Esophagus muscularis mucosa (tissue), 4 donors: ENCODE measurements at places on chromosomes 3 and 15. TPM values are rescaled to one million over a fixed set of nuclear protein-coding genes. Genes with fewer than 3 reads are reported as not detected.

DNA sequence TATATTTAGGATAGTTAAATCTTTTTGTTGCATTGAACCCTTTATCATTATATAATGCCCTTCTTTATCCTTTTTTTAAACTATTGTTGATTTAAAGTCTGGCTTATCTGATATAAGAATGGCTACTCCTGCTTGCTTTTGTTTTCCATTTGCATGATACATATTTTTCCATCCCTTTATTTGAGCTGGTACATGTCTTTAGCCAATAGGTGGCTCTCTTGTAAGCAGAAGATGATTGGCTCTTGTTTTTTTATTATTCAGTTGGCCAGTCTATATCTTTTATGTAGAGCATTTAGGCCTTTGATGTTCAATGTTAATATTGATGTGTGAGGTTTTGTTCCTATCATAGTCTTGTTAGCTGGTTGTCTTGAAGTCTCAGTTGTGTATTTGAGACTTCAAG lies 99.5 kb upstream of the MCTP2 start:
- H3K4me1 ChIP-seq = no peaks in the 10 kb centered on the region
- DNase-seq = no peak
- H3K27ac ChIP-seq = no peak overlapping the region
- H3K4me3 ChIP-seq = no peak overlapping the region
- H3K36me3 ChIP-seq = no peaks in the 10 kb centered on the region

DNA sequence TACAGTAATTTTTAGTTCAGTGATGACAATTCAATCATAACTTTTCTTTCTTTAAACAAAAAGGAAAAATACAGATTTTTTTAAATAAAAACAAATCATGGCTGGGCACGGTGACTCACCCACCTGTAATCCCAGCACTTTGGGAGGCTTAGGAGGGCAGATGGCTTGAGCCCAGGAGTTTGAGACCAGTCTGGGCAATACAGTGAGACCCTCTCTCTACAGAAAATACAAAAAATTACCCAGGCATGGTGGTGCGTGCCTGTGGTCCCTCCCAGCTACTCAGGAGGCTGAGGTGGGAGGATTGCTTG lies 25.6 kb upstream of the ATG7 start:
- no peaks in the 10 kb centered on the region for H3K36me3 ChIP-seq
- H3K4me1 ChIP-seq = no peaks in the 10 kb centered on the region
- DNase-seq = no peak
- no peak overlapping the region for H3K4me3 ChIP-seq

DNA sequence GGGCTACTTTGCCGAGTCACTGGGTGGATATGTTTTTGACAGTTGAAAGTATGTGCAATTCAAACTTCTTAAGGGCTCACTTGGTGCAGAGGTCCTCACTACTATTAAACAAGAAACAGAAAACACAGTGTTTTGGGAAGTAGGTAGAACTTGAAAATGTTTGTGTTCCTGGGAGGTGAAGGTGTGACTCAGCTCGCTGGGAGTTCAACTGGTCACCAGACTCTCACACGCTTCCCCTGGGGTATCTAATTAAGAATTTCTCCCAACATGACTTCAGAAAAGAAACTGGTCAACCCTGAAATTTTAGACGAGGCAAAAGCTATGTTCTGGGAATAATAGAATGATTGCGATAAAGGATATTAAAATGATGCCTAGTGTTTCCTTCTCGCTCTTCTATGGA lies 1039.8 kb upstream of the SEMA6D start:
- DNase-seq = no peak
- H3K36me3 ChIP-seq = no peaks in the 10 kb centered on the region
- H3K4me1 ChIP-seq = no peaks in the 10 kb centered on the region
- H3K27me3 ChIP-seq = no peaks in the 10 kb centered on the region
- H3K27ac ChIP-seq = no peak overlapping the region
- H3K4me3 ChIP-seq = no peak overlapping the region

DNA sequence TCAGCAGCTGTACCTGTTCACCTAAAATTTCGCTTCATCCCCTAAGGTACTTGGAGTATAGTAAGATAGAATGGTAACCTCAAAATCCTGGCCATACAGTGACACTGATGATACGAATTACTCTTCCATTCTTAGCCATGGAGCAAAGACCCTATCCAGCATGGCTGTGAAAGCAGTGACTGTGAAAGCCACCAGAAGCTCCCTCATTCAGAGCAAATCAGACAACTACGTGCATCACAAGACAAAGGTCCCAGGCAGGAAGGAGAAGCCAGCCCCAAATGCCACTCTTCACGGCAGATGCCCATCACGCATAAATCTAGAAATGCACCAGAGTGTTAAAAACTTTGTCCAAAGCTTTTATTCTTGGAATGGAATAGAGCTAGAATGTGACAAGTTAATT lies 99.4 kb downstream of the GABRB3 start:
- no peaks in the 10 kb centered on the region for H3K36me3 ChIP-seq
- no peak overlapping the region for H3K4me3 ChIP-seq
- H3K27ac ChIP-seq = no peak overlapping the region
- H3K27me3 ChIP-seq = no peaks in the 10 kb centered on the region

DNA sequence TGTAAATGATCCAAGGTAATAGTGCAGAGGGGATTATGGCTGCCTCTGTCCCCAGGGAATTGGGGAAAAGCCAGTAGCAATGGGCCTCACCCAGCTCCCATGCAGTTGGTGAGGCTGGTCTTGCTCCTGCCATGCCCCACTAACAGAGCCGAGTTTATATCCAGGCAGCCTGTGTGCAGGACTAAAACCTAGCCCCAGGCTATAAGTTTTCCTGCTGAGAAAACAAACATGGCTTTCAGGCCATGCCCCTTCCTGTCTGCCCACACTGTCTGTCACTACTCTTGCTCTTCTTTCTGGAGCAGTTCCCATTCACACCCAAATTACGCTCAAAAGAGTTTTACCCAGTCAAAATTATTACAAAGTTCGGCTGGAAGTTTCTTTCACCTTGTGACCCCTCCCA lies 73.5 kb upstream of the SPATA16 start:
- H3K36me3 ChIP-seq = no peaks in the 10 kb centered on the region
- no peak overlapping the region for H3K27ac ChIP-seq
- DNase-seq = no peak
- H3K4me3 ChIP-seq = no peak overlapping the region
- no peaks in the 10 kb centered on the region for H3K27me3 ChIP-seq
- H3K4me1 ChIP-seq = no peaks in the 10 kb centered on the region

DNA sequence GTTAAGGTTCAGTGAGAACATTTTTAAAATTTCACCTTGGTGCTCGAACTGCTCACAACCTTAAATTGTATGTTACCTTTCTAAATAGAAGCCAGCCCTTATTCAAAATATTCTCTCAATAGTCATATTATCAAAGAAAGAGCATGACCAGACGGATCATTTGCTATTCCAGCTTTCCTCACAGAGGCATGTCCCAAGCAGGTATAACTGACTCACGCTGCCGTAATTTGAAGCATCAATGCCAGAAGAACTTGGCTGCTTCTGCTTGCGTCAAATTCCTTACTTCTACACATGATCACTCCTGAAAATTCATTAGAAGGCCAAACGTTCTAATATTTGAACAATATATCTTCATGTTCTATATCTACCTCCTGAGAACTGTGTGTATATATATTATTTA lies 69.5 kb upstream of the VGLL4 start:
- no peaks in the 10 kb centered on the region for H3K27me3 ChIP-seq
- H3K36me3 ChIP-seq = no peaks in the 10 kb centered on the region
- DNase-seq = no peak
- H3K27ac ChIP-seq = no peak overlapping the region
- H3K4me3 ChIP-seq = no peak overlapping the region
- peaks cover 49% of the 10 kb centered on the region for H3K4me1 ChIP-seq

DNA sequence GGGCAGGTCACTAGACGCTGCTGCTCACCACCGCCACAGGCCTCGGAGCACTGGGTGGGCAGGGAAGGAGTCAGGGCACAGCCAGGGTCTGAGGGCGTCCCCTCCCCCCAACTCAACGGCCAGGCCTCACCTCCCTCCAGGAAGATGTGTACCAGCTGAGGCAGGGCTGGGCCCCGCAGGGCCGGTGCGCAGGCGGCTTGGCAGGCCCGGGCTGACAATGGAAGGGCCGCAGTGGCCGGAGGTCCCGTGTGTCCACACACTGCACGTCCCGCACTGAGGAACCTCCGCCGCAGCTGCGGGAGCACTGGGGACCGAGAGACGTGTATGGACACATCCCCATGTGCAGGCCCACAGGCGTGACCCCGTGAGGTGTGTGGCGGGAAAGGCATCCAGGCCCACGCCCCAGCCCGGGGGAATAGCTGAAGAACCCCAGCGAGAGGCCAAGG lies 47.4 kb downstream of the ADAMTS7 start:
- no peak for DNase-seq
- no peak overlapping the region for H3K27ac ChIP-seq

- H3K36me3 ChIP-seq = peaks cover 32% of the 10 kb centered on the region
- peak overlapping the region; percentile 43 for H3K27ac ChIP-seq
- H3K4me1 ChIP-seq = peaks cover 54% of the 10 kb centered on the region
- no peak for DNase-seq
These were observed 9.7 kb downstream of the TNFSF10 start for GRCh38 chr3:172513488-172513887.

DNA sequence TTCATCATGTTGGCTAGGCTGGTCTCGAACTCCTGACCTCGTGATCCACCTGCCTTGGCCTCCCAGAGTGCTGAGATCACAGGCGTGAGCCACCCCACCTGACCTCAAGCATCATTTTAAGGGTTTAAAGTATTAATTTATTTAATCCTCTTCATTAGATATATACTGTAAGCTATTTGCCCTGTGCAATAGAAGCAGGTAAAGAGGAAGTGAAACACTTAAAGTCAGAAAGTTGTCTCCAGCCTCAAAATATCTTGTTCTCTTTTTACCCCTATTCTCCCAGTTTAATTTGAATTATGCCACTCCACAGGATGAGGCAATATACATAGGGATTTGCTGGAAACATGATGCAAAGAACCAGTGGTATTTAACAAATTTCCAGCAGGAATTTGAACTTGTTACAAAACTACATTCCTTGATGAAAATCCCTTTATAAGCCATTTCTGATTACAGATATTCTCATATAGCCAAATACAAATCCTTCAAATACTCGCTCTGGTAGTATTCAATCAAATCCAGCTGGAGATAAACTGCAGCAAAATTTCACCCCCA lies 2.0 kb downstream of the NDUFB5 start:
- peaks cover 33% of the 10 kb centered on the region for H3K36me3 ChIP-seq
- H3K27me3 ChIP-seq = no peaks in the 10 kb centered on the region
- no peak overlapping the region for H3K27ac ChIP-seq
- no peak overlapping the region for H3K4me3 ChIP-seq
- H3K4me1 ChIP-seq = peaks cover 47% of the 10 kb centered on the region

DNA sequence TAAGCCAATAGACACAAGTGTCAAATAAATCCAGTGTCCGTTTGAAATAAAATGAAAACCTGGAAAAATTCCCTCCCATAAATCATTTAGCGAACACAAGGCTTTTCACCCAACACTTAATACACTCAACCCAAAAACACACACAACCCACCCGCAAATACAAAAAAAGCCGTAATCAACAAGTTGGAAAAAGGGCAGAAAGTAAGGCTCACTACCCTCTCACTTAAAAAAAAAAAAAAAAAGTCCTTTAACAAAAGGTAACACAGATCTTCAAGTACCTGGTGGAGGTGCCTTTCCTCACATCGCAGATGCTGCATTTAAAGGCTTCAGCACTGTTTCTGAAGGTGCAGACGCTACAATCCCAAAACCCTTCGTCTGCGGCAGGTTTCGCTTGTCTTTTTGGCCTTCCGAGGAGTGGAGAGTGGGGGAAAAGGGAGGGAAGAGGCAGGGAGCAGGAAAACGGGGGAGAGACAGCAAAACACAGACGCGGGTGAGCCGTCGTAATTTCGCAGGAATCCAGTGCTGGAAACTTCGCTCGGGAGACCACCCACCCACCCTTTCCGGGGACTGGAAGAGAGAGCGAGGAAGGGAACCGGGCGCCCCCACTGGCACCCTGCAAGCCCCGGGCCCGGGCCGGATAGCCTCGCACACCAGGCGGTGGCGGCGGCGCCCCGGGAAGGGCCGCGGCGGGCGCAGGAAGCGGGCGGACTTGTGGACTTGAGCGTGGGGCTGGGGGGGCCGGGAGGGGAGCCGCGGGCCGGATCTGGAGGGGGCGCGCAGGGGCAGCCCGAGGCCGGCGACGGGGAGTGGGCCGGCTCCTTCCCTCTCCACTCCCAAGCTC lies 401.8 kb downstream of the SHQ1 start:
- peaks cover 25% of the 10 kb centered on the region for H3K4me1 ChIP-seq
- no peak for DNase-seq
- peak within 1 kb of the TSS; percentile 89 for H3K27ac ChIP-seq

DNA sequence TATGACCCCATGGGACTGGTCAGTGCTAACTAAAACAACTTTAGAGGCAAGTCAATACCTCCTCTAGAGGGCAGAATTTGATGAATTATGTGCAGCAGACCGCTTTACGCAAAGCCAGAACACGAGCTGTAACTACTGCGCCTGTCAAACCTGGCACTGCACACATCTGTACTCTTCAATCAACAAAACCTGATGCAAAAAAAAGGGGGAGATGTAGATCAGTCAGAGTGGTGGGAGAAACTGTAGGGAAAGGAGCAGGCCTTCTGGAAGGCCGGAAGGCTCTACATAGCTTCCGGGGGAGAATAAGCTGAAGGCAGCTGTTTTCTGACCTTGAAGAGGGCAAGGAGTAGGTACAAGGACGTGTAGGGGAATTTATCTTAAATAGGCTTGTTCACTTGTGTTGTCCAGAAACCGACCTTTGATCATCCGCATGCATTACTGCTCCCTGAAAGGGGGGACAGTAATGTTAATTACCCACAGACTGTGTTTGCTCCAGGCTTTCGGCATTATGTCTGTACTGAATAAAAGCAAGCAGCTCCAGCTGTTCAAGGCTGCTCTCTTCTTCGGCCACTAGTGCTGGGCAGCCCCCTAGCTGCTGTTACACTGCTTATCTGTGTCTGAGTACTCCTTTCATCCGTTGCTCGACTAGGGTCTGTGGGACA lies 41.0 kb downstream of the GPR160 start:
- no peaks in the 10 kb centered on the region for H3K4me1 ChIP-seq
- no peak overlapping the region for H3K4me3 ChIP-seq
- peaks cover 12% of the 10 kb centered on the region for H3K36me3 ChIP-seq
- no peaks in the 10 kb centered on the region for H3K27me3 ChIP-seq
- no peak for DNase-seq
- H3K27ac ChIP-seq = no peak overlapping the region

DNA sequence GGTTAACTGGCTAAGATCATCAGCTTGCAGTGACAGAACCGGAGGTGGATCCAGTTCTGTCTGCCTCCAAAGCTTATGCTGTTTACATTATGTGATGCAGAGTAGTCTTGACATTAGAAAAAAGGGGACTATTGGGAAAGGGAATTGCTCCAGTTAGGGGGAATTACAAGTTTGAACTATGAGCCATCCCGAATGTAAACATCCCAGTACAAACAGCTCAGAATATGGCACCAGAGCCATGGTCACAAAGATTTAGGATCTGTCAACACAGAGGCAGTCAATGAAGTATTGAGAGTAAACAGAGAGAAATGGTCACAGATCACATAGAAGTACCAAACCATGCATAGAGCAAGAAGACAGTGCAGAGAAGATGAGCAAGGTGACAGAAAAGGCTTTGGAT lies 39.8 kb upstream of the CRTC3 start:
- no peak for DNase-seq
- H3K27me3 ChIP-seq = no peaks in the 10 kb centered on the region
- peaks cover 96% of the 10 kb centered on the region for H3K36me3 ChIP-seq
- no peaks in the 10 kb centered on the region for H3K4me1 ChIP-seq

- H3K36me3 ChIP-seq = peaks cover 3% of the 10 kb centered on the region
- H3K4me1 ChIP-seq = peaks cover 49% of the 10 kb centered on the region
- H3K27me3 ChIP-seq = no peaks in the 10 kb centered on the region
These were observed 7.3 kb downstream of the RAB27A start for GRCh38 chr15:55282284-55282833.

GRCh38 chr3:14925729-14926591 lies 21.4 kb upstream of the NR2C2 start:
- DNase-seq = no peak
- no peak overlapping the region for H3K4me3 ChIP-seq
- peaks cover 5% of the 10 kb centered on the region for H3K4me1 ChIP-seq
- H3K27me3 ChIP-seq = no peaks in the 10 kb centered on the region
- H3K27ac ChIP-seq = no peak overlapping the region
- H3K36me3 ChIP-seq = peaks cover 68% of the 10 kb centered on the region

SLCO2A1 gene
- total RNA-seq = 10.2 TPM

PCSK6 gene
- 24.1 TPM for total RNA-seq

SLC9C1 gene
- not detected for total RNA-seq
